Glutamatergic neuron (in vitro differentiated cells): ENCODE measurements at places on chromosomes 7 and 10.

- DNase-seq: no peak
Observed at GRCh38 chr7:106169821-106170610, 57.9 kb upstream of the SYPL1 start.

- no peak for DNase-seq
Observed at GRCh38 chr10:9238041-9238440, 1183.6 kb downstream of the GATA3 start.

DNA sequence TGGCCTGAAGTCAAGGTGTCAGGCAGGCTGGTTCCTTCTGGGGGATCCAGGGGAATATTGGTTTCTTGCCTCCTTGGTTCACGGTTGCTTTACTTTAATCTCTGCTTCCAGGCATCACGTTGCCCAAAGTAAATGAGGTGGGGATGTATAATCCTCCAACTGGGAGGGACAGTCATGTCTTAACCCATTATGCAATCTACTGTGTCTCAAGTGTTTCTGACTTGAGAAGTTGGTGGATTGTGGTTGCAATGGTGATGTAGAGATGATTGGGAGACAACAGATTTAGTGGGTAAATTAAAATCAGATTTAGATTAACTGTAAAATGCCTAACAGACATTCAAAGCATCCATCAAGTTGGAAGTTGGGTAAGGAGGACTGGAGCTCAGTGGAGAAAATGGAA is 32.7 kb downstream of the TBXAS1 start:
- DNase-seq: no peak

GRCh38 chr10:97852277-97852676 is 2.6 kb downstream of the GOLGA7B start:
- no peak for DNase-seq

DNA sequence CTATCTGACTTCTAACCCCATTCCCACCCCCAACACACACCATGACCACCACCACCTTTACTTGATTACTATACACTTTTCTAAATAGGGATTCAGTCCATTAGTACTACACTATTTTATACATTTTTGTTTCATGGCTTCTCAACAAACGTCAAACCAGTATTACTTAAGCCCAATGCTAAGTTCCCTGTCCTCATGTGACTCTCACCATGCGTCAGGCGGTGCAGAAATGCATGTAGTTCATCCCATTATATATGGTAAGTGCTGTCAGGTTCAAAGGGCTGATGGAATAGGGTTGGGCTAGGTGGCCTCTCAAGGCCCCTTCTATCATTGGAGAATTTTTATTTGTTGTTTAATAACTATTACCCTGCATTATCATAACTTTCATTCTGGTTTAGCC is 19.5 kb upstream of the VPS41 start:
- DNase-seq: no peak

- DNase-seq: peak; percentile 44
Observed at GRCh38 chr7:12685550-12685949, 1.9 kb upstream of the ARL4A start.

DNA sequence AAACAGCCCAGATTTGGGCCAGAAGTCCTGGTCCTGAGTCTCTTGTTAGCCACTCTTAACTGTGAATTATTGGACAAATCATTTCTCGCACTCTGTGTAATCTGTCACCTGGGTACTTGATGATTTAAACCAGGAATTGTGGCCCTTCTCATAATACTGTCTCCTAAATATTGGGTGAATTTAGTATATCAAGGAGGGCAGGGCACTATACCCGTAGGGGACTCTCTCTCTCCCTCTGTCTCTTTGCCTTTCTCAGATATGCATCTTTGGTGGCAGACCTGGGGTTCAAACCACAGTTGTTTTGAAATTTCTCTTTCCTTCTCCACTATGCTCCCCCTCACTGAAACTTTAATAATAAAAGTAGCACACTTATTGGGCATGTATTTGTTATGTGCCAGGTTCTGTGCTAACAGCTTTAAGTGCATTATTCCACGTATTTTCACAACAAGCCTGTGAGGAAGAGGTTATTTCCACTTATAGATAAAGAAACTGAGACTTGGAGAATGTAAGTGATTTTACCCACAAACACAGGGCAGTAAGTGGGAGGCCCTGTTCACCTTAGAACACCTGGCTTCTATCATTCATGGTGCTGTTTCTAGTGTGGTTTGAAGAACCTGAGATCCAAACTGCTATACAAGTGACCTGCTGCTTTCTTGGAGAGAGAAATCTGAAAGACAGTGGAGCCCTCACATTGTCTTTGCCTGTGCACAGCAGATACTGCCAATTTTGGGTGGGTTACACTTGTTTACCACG is 11.8 kb downstream of the FAS start:
- no peak for DNase-seq

- DNase-seq: no peak
Observed at GRCh38 chr7:146700015-146700560, 583.5 kb downstream of the CNTNAP2 start.

- peak; percentile 62 for DNase-seq
Observed at GRCh38 chr10:12707461-12708185, 293.9 kb downstream of the CCDC3 start.

GRCh38 chr7:138842111-138842510 is 44.1 kb upstream of the ATP6V0A4 start:
- DNase-seq: no peak

DNA sequence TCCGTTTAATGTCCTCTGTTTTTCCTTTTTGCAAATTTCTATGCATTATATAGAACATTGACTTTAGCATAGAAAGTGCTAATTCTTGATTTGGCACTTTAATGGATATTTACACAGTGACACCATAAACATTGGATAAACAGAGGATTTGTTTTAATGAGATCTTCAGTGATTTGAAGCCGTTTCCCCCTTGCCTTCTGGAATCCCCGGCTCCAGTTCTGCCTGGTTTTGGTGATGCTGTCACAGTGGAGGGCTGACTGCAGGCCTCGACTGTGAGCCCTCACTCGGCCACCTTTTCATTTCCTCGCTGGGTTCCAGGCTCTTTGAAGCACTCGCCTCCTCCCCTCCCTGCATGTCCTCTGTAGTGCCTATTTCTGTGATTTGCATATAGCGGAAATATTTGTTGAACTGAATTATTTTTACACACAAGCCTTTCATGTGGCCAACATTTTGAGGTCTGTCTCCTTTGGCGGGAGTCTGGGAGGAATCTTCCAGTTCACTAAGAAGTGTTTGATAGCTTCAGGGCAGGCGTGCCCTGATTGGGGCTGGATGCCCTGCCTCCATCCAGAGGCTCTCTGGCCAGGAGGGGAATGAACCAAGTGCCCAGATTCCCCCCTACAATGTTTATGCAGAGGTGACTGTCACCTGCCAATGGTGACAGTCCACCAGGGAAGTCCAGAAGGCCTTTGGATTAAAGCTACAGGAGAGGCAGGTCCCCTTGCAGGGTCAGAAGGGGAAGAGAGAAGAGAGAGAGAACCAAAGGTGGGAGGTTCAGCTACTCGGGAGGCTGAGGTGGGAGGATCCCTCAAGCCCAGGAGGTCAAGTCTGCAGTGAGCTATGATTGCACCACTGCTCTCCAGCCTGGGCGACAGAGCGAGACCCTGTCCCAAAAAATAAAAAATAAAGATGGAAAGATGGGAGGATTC is 67.5 kb downstream of the CUX1 start:
- no peak for DNase-seq

- no peak for DNase-seq
Observed at GRCh38 chr7:122622682-122623081, 76.2 kb downstream of the RNF133 start.

- no peak for DNase-seq
Observed at GRCh38 chr10:124678557-124679240, 65.5 kb downstream of the FAM53B start.

GRCh38 chr7:146115851-146116520 is 615 bp upstream of the CNTNAP2 start:
- DNase-seq: peak; percentile 69

DNA sequence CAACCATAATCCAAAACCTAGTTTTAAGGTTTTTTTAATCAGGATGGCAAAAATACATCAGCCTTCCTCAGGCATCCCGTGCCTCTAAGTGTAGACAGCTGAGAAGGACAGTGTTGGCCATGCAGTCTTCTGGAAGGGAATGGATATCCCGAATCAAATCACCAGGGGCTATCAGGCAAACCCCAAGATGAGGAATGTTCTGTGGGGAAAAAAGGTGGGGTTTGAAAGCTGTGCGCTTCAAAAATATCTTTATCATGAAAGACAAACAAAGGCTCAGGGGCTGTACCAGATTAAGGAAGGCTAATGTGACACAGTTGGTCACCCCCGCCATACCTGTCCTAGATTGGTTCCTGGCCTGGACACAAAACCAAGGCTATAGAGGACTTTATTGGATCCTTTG is 5.4 kb downstream of the TMEM273 start:
- no peak for DNase-seq

DNA sequence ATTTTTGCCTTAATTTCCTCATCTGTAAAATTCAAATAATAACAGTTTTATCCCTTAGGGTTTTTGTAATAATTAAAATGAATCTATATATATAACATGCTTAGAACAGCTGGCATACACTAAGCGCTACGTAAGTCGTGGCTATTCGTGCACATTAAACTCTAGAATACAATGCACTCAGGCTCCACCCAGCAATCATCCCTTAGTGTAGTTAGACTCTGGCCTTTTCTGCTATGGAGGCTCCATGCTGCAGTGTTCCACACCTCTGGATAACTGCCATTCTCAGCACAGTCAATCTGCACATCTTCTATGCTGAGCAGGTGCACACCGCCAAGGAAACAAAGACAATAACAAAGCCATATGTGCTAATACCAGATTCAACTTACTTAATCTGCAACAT is 92.9 kb downstream of the IPMK start:
- no peak for DNase-seq

DNA sequence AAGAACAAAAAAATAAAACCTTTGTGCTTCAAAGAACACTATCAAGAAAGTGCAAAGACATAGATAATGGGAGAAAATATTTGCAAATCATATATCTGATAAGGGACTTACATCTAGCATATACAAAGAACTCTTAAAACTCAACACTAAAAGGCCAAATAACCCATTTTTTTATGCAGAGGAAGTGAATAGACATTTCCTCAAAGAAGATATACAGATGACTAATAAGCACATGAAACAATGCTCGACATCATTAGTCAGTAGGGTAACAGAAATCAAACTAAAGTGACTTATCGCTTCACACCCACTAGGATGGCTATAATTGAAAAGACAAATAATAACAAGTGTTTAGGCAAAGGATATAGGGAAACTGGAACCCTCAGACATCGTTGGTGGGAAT is 78.0 kb downstream of the MALSU1 start:
- DNase-seq: no peak

DNA sequence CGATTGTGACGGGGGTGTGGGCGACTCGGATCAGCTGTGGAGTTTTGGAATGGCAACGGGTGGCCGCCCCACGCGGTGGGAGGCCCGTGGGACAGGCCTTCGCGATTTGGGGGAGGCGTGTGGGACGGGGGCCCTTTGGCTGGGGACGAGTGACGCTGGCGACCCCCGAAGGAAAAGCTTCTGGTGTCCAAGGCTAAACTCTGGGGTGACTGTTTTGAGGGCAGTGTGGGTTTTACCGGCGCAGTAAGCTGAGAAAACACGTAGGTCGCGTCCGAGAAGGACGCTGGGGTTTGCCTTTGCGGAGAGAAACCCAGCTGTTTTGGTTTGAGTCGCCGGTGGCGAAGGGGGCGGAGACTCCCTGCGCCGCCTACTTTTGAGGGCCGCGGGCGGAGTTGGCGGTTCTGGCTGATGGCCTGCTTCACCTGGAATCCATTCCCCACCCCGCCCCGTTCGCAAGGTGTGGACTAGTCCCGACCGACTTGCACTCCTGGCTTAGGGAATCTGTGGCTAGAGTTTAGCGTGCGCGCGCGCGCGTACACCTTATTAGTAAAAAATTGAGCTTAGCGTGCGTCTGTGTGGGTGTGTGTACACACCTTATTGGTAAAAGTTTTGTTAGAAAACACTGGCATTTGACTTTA is 606 bp downstream of the TAX1BP1 start:
- peak; percentile 78 for DNase-seq

- no peak for DNase-seq
Observed at GRCh38 chr7:38801786-38802185, 107.2 kb downstream of the VPS41 start.

DNA sequence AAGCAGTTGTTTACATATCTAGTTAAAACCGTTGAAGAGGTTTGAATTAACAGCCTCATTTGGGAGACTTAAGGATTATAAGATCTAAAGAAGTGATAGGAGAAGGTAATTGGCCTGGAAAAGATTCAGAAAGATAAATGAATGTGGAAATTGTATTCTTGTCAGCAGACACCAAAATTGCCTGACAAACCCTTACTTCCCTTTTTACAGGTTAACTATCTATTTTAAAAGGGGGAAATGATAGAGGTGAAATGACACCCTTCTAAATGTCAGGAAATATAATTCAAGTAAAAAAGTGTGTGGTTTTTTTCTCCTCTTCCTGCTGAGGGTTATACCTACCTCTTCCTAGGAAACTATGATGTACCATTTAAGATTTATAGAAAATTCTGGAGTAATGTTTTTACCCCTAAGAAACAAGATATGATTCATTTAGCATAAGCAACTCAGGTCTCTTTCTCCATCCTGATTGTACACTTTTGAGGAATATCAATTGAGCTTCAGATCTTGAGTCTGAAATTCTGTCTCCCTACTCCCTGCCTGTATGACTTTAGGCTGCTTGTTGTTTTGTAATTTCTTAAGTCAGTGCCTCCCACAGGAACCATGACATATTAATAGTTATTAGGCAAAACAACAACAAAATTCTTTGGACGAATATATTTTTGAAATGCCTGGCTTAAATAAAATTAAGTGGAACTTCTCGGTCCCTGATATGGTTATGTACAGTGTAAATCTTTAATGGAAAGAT is 250.4 kb downstream of the RNLS start:
- no peak for DNase-seq

DNA sequence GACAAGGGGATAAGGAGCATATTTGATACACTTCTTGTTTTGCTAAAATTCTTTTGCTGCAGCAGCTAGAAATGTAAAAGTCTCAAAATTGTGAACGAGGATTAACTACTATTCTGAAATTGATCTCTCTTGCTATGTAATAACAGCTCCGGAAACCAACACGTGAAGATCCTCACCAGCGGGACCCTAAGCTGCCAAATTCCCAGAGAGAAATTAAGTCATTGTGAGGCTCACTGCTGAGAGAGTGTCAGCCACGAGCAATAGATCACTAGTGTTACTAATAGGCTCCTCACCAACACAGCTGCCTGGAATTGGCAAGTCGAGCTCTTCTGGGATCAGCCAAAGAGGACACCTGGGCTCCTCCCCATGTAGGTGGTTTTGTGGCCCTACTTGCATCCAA is 5.6 kb upstream of the VWA2 start:
- DNase-seq: no peak

GRCh38 chr10:86234541-86235270 is 131.9 kb downstream of the GRID1 start:
- no peak for DNase-seq

DNA sequence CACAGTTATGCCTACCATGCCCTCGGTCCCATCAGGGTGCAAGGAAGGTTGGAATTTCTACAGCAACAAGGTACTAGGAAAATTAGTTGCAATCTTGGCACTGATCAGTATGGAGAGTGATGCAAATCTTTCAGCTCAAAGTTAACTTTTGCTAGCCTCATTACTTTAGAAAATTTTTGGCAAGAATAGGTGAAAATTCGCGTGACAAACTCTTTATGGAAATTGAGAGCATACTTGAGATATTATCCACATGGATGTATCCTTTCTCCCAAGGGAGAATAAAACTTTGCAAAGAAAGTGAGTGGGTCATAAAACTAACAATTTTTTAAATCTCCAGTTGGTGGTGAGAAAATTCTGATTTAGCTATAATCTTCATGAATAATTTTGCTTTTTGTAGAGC is 71.1 kb upstream of the SLC39A12 start:
- DNase-seq: no peak
